ENCODE measurements at places on chromosomes 2 and 18. TPM values are rescaled to one million over a fixed set of nuclear protein-coding genes. Genes with fewer than 3 reads are reported as not detected.

The C1GALT1C1L gene
- not detected for total RNA-seq

The ATG16L1 gene
- 36.1 TPM for total RNA-seq

The TMEM237 gene
- 23.5 TPM for total RNA-seq

The TUBA3E gene
- total RNA-seq, result not detected

The MARCO gene
- total RNA-seq, result not detected

The NAT8 gene
- total RNA-seq, result not detected

The LANCL1 gene
- total RNA-seq, result 58.8 TPM

The STON1 gene
- total RNA-seq, result 9.5 TPM

The MAPK4 gene
- total RNA-seq, result 68.9 TPM

The SP140 gene
- total RNA-seq, result 0.07 TPM

The FOXI3 gene
- total RNA-seq, result not detected

The TMEM182 gene
- total RNA-seq, result 5.2 TPM

The SNORC gene
- total RNA-seq, result 3.8 TPM

The GALNT14 gene
- 1.1 TPM for total RNA-seq

The TACR1 gene
- not detected for total RNA-seq

The HOXD10 gene
- not detected for total RNA-seq

The PTPRN gene
- total RNA-seq, result 0.36 TPM

The SKOR2 gene
- not detected for total RNA-seq

The SAG gene
- total RNA-seq, result not detected

The SERPINB4 gene
- not detected for total RNA-seq

The VIT gene
- total RNA-seq, result not detected

The MOCOS gene
- total RNA-seq, result 0.85 TPM

The GULP1 gene
- 32.7 TPM for total RNA-seq

The RUFY4 gene
- total RNA-seq, result not detected

The ANO7 gene
- total RNA-seq, result 2.8 TPM

The PSTPIP2 gene
- total RNA-seq, result 4.6 TPM

The NT5C1B gene
- not detected for total RNA-seq

The KCNK3 gene
- 2.9 TPM for total RNA-seq

The AGXT gene
- total RNA-seq, result 0.67 TPM

The GPR17 gene
- total RNA-seq, result not detected

The IL1F10 gene
- total RNA-seq, result not detected

The NEURL3 gene
- total RNA-seq, result not detected

The SCN3A gene
- total RNA-seq, result 0.04 TPM

The LYPD6 gene
- total RNA-seq, result 10.7 TPM

The SETBP1 gene
- 10.7 TPM for total RNA-seq

The LINC00305 gene
- 0.21 TPM for total RNA-seq

The PAIP2B gene
- total RNA-seq, result 15.1 TPM

The TMEM17 gene
- 3.2 TPM for total RNA-seq

The SCN1A gene
- total RNA-seq, result under 0.01 TPM

The NPPC gene
- total RNA-seq, result not detected

The CCDC141 gene
- total RNA-seq, result 213 TPM

The CD207 gene
- not detected for total RNA-seq

The TWIST2 gene
- total RNA-seq, result not detected

The COLEC11 gene
- 5.4 TPM for total RNA-seq

The PSD4 gene
- total RNA-seq, result 5.4 TPM

Data from cardiac muscle cell (in vitro differentiated cells and primary cell).